ENCODE measurements at places on chromosomes 4 and X.

GRCh38 chr4:8381814-8382581 is 58.5 kb downstream of the ACOX3 start:
- no peak for DNase-seq

DNA sequence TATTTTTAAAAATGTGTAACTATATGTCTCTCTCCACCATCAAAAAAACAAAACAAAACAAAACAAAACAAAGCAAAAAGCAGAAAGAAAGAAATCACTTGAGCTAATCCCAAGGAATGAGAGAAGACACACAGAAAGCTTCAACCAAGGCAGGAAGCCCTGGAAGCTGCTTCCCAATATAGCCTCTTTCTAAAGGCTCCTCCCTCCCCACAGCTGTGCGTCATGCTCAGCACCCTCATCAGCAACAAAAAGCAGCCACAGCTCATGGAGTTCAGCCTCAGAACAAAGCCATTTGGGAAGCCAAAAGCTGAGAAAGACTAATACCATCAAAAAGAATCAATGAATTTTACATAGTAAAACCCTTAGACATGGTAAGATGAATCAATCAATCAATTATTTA is 501.6 kb upstream of the SMIM31 start:
- DNase-seq: no peak

DNA sequence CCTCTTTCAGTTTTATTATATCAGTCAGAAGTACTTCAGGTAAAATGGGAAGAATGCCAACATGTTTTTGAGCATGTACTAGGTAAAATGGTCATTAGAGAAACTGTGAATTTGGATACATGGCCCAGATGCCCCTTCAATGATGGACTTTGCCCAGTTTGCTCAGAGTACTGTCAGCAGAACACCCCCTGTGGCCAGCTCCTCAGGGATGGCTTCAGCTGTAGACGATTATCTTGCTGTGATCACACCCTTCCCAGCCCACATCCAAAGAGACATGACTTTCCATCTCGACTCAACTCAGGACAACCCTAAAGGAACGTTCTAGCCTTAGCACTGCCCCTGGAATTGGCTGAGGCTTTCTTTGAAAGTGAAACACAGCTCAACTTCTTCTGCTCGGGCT is 439.1 kb downstream of the PACRGL start:
- DNase-seq: no peak

DNA sequence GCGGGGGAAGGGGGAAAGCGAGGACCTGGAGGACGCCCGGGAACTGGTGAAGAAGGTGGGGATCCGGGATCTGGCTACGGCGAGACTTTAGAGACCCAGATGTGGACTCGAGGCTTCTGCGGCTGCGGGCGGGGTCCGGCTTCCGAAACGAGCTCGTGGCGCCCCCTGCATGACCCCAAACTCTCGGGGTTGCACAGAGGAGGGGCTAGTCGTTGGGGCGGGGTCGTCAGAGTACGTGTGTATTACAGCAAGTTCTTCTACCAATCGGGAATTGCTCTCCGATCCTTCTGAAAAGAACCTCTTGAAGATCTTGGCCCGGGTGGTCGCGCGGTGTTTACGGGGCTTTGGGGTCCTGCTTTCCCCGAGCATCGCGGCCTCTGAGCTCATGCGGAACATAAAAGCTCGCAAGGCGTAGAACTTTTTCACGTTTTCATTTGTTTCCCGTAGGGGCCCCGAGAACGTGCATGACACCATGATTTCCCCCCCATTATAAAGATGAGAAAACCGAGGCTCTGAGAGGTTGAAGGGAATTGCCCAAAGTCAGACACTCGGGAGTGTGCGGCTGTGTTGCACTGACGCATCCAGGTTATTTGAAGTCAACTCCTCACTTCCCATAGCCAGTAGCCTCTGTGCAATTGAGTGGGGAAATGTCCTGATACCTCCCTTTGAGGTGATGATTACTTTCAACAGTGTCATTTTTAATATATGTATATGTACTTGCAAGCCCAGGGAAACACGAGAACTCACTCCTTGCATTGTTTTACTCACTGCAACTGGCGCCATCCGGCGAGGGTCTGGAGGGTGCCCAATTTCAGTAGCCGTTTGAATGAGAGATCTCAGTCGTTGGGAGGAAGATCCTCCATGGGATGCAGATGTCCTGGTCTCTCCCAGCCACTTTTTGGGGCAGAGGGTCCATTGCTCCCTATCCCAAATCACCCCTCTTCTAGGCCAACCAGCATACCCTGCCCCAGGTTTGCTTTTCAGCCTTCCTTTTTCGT is at the start of gene BEND4:
Gene BEND4 (minus strand): TSS at position 149 of the 998 bp plus-strand sequence. CDS start 512 bp downstream, outside the sequence.
- peak; percentile 22 for DNase-seq

DNA sequence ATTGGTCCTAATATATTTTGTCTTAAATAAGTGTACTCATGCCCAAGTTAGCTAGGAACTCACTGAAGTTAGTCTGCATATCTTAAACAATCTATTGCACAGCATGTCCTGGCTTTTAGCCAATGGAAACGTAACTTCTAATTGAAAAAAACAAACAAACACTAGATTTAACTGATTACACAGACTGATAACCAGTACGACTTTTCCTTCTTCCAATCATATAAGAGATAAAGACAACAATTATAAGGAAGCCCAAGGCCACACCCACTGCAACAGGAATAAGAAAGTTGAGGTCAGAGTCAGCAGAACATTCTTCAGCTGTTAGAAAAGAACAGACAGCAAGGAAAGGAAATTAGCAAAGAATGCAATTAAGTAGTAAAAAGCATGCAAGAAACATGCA is 40.8 kb downstream of the LAMP2 start:
- DNase-seq: no peak

- no peak for DNase-seq
These were observed 22.7 kb downstream of the ZFP42 start for GRCh38 chr4:188018262-188018661.

- DNase-seq: no peak
These were observed 99.1 kb downstream of the FRYL start for GRCh38 chr4:48680848-48681568.

GRCh38 chrX:11423362-11423818 is 130.2 kb downstream of the AMELX start:
- peak; percentile 35 for DNase-seq

- DNase-seq: no peak
These were observed 46.3 kb downstream of the TBCK start for GRCh38 chr4:106269711-106270110.

GRCh38 chr4:163638909-163639308 is 144.4 kb downstream of the TMA16 start:
- no peak for DNase-seq
